Stimulated activated CD4-positive, alpha-beta T cell treated with anti-CD3 and anti-CD28 coated beads, Interleukin-1b, Interleukin-23, amount 100 ng/mL, for 1 hour (primary cell): ENCODE measurements at places on chromosomes 7 and 10.

GRCh38 chr7:2109936-2110609 lies 122.7 kb downstream of the MAD1L1 start:
- no peak for DNase-seq

GRCh38 chr10:112687647-112688046 lies 240.6 kb downstream of the VTI1A start:
- no peak for DNase-seq

- no peak for DNase-seq
Observed at GRCh38 chr10:114239117-114239993, at the start of gene VWA2. TSS of gene VWA2 (plus strand) at chr10:114239254. CDS start at chr10:114248714, 9,460 bp downstream.

DNA sequence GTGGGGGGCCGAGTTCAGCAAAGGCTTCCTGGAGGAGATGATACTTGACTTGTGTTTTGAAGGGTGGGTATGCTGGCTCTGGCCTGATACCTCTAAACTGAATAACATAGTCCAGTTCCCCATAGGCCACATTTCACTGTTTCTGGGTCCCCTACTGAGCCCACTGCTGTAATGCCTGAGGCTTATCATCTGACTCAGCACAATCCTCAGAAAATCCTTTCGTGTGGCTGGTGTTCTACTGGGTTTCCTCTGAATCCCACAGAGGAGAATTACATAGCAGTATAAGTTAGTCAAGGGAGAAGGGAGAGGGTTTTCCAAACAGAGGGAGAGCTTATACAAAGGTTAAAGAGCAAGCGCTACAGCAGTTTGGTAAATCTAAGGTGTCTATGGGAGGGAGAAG lies 2.8 kb upstream of the R3HCC1L start:
- DNase-seq = no peak

- no peak for DNase-seq
Observed at GRCh38 chr7:138665249-138665648, 35.9 kb downstream of the SVOPL start.

- no peak for DNase-seq
Observed at GRCh38 chr10:125084191-125084613, 76.2 kb downstream of the CTBP2 start.

DNA sequence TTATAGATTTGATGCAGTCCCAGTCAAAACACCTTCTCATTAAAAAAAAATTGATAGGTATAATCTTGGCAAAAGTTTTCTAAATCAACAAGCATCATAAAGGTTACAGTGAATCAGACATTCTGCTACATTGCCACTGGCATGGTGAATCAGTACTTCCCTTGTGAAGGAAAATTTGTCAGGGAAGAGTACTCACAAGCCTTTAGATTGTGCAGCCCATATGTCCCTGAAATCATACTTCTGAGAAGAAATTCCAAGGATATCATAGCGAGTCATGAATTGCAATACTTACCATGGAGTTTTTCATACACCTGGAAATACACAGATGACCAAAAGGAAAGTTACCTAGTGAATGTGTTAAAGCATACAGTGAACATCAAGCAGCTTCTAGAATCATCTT lies 17.2 kb downstream of the VSTM2A start:
- DNase-seq = no peak

GRCh38 chr10:3660753-3661152 lies 124.3 kb downstream of the KLF6 start:
- no peak for DNase-seq

DNA sequence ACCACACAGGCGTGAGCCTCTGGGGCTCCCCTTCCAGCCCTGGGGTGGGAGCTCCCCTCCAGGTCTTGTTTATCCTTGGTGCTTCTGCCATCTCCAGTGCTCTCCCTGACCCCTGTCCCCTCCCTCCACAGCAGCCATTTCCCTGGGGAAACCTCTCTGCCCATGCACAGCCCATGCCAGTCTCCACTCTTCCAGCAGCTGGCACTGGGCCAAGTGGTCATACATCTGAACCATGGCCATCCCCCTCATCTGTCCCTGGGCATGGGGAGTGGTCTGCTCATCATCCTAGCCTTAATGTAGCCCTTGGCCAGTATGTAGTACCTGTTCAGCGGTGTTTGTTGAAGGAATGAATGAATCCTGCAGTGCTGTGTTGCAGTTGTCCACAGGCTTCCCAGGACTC lies 172.4 kb upstream of the ZNF32 start:
- DNase-seq = no peak
